Left kidney (tissue), 8 donors: ENCODE measurements at places on chromosomes 7 and 10. TPM values are rescaled to one million over a fixed set of nuclear protein-coding genes. Genes with fewer than 3 reads are reported as not detected.

The RBP3 gene
- polyA plus RNA-seq, result 0.10 TPM

GRCh38 chr7:50908628-50909290, 126.1 kb upstream of the GRB10 start:
- no peak for DNase-seq

GRCh38 chr10:27628621-27629020, 117.0 kb downstream of the MKX start:
- DNase-seq, result no peak

DNA sequence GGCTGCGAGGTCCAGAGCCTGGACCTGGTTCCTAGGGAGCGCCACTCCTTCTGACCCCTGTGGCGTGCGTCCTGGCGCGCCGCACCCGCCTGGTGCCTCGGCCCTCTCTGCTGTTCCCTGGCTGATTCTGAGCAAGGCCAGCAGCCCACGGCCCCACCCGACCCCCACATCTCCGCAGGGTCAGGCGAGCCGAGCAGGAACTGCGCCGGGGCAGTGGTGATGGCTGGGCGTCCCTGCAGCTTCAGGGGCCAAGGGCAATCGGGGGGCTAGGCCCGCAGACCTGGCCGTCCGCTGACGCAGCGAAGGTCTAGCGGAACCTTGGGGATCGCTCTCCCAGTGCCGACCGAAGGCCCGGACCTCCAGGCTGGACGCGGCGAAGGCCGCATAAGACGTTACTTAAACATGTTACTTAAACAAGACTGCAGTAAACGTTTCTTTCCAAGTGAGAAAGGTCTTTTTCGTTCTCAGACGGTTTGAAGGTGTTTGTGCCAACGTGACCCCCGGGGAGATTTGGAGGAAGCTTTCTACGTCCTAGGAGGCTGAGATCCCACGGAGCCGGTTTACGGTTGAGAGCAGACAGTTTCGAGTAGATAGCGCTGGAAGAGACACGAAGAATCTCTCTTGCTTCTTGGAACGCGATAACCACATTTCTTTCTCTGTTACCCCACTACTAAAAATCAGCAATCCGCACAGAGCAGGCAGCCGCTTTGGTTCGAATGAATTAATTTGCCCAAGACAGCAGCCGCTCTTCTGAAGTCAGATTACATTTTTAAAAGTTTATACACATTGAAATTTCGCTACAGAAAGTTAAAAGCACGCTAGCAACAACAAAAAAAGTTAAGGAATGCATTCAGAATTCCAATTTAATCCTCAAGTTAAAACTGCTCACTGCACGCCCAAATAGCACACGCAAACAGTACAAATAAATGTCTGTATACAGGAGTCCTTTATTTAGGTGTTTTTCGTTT, 4.9 kb upstream of the NKX2-3 start:
- DNase-seq, result no peak
